Activated CD8-positive, alpha-beta memory T cell treated with anti-CD3 and anti-CD28 coated beads for 4 hours (primary cell): ENCODE measurements at places on chromosomes 7 and 10.

DNA sequence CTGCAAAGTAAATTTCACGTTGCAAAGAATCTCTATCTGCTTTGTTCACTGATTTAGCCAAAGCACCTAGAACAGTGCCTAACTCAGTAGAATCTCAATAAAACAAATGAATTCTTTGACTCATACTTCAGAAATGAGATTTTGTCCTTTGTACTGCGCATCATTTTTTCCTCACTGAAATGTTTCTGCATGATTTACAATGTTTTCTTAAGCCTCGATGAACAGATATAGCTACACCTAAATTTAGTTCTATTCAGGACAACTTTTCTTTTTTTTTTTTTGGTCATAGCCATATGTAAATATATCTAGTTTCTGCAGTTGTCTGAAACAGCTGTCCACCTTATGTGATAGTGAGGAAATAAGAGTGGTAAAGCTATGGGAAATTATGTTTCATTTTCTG lies 15.3 kb downstream of the GNAT3 start:
- DNase-seq, result no peak

DNA sequence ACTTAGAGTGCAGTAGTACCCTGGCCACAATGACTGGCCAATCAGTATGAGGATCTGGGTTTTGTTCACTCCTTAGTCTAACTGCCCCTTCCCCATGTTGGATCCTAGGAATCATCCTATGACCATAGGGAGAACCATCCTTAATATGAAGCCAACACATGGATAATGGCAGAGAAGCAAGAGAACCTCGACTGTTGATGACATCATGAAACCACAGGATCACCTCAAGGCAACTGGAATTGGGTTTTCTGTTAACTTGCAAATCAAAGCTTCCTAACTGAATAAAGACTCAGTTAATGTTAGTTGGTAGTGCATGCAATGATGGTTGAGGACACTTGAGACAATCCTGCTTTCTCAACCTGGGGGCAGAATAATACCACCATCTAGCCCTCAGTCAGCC lies 3.3 kb upstream of the PRXL2A start:
- no peak for DNase-seq

GRCh38 chr7:5083311-5083711 lies 37.7 kb downstream of the RBAK start:
- no peak for DNase-seq

- no peak for DNase-seq
Measured at GRCh38 chr7:49247759-49248158, 323.4 kb downstream of the CDC14C start.

- DNase-seq, result no peak
Measured at GRCh38 chr10:126170776-126171175, 217.5 kb downstream of the ADAM12 start.

DNA sequence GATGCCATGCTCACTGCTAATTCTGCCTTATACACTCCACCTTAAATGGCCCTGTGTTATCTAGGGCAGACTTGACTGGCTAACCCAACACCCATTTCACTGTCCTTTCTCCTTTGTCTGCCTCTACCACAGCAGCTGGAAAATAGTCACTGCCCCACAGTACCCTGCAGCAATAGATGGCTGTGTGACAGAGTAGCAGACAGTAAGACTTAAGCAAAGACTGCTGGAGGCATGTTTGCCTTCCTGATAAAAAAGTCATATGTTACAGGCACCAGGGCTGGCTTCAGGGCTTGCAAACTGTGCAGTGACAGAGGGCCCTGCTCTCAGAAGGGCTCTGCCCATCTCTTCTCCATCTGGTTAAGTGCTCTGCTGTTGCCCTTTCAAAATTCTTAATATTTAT lies 332.6 kb upstream of the GHITM start:
- DNase-seq, result no peak

- no peak for DNase-seq
Measured at GRCh38 chr10:78427497-78428031, 393.9 kb downstream of the RPS24 start.
